Activated CD8-positive, alpha-beta memory T cell treated with anti-CD3 and anti-CD28 coated beads for 1 hour (primary cell): ENCODE measurements at places on chromosomes 5 and 9.

DNA sequence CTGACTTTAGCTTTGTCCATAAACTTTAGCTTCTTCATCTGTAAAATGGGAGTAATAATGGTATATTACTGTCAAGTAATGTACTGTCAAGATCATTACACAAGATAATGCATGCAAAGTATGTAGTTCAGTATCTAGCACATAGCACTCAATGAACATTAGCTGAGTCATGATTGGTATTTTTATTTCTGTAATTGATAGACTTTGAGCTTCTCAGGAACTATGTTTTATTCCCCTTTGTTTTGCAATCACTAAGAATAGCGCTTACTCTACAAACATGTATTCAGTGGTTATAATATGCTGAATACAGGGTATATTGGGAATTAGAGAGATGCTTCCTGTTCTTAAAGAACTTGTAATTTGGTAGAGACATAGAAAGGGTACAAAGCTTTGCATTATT lies 142.3 kb upstream of the KLF9 start:
- DNase-seq: no peak

DNA sequence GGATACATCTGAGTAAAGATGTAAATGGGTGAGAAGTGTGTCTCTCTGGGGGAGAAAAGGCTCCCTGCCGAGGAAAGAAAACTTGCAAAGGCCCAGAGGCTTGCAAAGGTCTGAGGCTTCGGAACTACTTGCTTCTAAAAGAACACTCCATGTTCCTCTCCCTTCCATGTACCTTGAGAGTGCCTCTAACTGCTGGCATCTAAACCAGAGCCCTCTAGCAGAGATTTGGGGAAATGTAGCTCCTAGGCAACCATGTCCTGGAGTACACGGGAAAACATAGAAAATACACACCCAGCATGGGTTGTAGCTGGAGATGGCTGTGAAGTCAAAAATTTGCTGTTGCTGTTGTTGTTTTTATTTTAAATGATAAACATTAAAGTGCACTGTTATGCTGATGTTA lies 151.6 kb downstream of the SYK start:
- DNase-seq: no peak

- no peak for DNase-seq
These were observed 255.2 kb upstream of the TNC start for GRCh38 chr9:115373000-115373709.

DNA sequence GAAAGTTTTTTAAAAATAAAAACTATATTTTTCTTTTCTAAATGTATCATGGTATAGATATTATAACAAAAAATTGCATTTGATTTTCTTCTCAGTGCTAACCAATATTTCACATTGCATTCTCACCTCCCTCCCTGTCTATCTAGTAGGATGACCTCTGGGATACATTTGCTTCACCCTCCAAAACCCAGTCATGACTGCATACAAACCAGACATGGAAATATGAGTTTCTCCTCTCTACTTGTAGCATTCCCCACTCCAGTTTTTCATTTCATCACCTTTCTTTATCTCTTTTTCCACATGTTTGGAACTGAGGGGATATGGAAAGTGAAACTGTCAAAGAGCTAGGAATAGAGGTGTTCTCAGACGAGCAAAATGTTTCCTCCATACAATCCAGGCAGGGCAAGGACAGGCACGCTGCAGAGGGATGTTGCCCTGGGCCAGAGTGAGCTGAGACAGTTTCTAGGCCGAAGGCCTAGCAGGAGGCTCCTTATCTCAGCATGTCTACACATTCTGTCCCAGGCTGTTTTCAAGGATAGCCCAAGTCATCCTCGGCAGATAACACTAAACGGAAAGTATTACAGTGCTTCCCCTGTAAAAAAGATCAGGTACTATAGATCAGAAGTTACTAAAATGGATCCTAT lies 46.7 kb downstream of the MEF2C start:
- no peak for DNase-seq

DNA sequence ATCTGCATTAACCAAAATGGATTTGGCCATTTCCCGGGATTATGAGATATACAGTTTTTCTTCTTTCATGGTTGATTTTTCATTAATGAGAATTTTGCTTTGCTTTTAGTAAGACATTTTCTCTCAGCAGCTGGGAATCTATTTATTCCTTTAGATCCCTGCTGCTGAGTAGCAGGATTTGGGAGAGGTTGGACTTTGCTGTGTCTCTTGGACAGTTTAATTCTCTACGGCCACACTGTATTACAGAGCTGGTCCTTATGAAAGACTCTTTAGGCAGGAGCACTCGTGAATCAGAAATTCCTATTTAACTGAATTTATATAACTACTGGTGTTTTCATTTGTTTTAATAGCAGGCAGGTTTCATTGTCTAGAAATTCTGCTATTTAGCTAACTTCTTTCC lies 1.6 kb downstream of the UNC13B start:
- no peak for DNase-seq

DNA sequence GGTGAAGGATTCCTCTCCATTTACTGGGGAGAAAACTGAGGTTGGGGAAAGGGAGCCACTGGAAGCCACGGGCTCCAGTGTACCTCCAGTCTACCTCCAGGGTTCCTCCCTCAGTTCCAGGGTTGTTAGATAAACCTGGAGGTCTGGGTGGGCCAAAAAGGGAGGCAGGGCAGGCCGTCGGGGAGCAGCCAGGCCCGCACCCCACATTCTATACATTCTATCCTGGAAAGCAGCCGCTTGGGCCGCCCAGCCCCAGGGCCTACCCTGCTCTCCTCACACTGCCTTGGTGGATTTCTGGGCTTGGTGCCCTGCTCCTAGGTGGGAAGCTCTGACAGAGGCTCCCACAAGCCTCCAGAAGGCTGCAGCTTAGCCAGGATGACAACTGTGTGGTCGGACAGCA lies 18.1 kb upstream of the SUSD3 start:
- no peak for DNase-seq

GRCh38 chr5:109649318-109649717 lies 40.4 kb upstream of the MAN2A1 start:
- DNase-seq: no peak

DNA sequence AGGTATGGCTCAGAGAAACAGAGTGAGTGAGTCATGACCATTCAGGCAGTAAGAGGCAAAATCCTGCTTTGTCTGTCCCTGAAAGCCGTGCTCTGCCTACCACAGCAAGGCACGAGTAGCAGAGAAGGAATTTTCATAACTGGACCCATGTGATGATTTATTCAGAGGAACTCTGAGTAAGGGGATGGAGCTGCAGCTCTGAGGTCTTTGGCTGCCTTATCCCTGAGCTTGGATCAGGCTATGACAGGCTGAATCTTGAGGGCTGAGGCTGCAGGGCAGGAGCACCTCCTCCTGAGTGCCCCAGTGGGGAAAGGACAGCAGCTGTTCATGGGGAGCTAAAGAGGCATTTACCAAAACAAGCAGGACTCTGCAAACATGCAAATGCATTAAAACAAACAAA lies 183.4 kb downstream of the PAPPA start:
- DNase-seq: no peak

DNA sequence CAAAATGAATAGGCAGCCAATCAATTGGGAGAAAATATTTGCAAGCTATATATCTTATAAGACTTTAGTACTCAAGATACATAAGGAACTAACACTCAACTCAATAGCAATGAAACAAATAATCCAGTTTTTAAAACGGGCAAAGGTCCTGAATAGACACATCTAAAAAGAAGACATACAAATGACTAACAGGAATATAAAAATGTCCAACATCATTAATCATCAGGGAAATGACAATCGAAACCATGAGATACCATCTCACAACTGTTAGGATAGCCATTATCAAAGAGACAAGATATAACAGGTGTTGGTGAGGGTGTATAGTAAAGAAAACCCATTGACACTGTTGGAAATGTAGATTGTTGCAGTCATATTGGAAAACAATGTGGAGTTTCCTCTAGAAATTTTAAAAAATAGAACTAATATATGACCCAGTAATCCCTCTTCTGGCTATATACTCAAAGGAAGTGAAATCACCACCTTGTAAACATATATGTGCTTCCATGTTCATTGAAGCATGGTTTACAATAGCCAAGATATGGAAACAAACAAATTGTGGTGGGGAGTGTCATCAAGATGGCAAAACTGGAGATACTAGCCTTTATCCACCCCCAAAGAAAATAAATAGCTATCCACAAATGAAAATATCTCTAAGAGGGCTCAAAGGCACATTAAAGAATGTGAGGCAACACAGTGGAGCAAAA lies 13.9 kb upstream of the BTNL3 start:
- DNase-seq: no peak

GRCh38 chr9:127905788-127906191 lies 6.4 kb upstream of the ST6GALNAC6 start:
- no peak for DNase-seq

DNA sequence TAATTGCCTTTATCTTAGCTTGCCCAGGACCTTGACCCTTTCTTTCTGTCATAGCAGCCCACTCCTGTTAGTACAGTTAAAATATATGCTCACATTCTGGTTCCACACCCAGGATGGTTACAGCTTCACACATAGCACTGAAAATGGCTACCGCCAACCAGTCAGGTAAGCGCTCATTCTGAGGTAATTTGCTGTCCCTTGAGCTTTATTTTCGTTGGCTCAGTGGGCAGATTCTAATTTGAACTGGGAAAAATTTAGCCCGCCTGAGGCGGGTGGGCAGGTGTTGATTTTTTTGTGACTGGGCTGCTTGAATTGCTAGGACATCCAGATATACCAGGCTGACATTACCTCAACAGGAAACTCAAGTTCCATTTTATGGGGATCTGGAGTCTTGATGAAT lies 137.5 kb downstream of the KCTD16 start:
- no peak for DNase-seq

GRCh38 chr5:55620009-55620765 lies 85.4 kb upstream of the PLPP1 start:
- no peak for DNase-seq

- no peak for DNase-seq
These were observed 5.3 kb upstream of the DAB2IP start for GRCh38 chr9:121645853-121646807.

DNA sequence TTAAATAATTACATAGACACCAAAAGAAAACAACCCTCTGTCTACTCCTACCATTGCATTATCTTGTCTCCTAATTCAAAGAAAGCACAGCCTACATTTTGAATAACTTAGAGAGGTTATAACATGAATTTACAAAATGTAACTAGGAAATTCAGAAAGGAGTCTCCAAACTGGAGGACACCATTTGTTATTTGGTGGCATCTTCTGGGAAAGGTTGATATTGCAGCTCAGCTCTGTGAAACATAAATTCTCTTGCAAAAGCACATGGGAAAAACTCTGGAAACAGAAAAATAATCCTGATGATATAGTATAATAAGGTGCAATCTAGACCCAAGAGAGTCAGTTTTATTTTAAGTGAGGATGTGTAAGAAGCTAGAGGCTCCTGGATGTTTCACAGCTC lies 215.3 kb downstream of the MLLT3 start:
- no peak for DNase-seq

GRCh38 chr9:136543280-136543679 lies 2.6 kb downstream of the NOTCH1 start:
- no peak for DNase-seq

- DNase-seq: no peak
These were observed 182.5 kb downstream of the FRMD3 start for GRCh38 chr9:83355729-83356151.

DNA sequence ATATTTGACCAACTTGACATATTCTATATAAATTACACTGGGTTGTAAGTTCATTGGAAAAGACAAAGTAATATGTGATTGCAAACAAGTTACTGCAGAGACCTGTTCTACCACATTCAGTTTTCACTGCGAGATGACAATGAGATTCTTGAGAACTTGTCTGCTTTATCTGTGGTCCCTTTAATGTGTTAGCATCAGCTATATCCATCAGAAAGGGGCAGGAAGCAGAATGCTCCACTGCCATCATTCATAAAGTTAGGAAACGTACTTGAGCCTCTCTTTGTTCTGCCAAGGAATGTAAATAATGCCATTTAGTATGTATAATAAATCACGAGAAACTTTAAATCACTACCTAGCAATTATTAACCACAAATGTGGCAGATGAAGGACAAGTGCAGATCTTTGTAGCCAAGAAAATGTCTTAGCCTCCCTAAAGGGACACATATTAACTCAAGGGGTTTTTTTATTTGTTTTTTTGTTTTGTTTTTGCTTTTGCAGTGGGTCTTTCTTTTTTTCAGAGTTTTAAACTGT lies 59.4 kb downstream of the GIN1 start:
- DNase-seq: no peak

DNA sequence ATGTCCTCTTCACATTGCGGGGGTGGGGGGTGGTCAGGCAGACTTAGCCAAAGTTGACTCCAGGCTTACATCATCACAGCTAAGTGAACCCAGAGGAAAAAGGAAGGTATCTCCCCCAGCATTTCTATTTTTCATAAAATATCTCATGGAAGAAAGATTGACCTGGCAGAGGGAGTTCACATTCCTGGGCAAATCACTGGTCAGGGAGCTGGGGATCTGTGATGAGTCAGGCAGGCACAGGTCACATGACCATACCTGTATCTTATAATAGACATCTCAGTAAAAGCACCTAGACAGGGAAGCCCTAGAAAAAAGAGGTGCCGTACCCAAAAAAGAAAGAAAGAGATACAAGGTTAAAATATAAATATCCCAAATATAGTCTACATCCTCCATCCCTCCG lies 57.3 kb upstream of the WWC1 start:
- no peak for DNase-seq

- DNase-seq: no peak
These were observed 70.7 kb upstream of the TRPC7 start for GRCh38 chr5:136435946-136436543.

DNA sequence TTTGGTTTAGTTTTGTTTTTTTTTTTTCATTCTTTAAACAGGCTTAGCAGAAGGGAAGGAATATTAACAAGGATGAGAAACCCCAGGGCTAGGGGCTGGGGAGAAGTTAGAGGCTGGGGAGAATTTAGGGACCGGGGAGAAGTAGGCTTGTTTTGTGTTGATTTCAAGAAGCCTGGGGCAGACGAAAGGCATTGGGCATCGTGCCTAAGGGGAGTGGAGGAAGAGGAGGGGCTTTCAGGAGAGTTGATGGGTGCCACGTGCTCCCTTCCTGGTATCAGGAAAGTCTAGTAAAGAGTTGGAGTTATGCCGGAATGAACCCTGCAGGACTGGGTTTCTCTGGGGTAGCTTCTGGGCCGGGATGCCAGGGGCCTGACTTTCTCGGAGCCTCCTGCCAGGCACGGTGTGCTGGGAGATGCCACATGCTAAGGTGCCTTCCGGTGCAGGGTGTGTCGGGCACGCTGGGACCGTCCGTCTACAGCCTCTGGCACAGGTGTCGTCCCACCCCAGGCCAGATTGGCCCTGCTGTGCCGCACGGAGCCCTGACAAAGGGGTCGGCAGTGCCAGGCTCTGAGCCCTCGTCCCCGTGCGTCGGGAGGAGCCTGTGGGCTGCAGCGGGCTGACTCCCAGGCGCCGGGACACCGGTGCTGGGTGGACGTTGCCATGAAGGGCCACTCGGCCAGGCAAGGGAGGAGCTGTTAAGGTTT lies 159.9 kb downstream of the OLFM1 start:
- no peak for DNase-seq
